ENCODE measurements at places on chromosomes 13 and 19.

GRCh38 chr19:2449019-2449418 is 7.7 kb downstream of the LMNB2 start:
- DNase-seq, result no peak

- DNase-seq, result no peak
Observed at GRCh38 chr19:18778826-18779495, 12.1 kb downstream of the COMP start.

GRCh38 chr13:90928109-90928508 is 419.4 kb upstream of the MIR17HG start:
- no peak for DNase-seq

- no peak for DNase-seq
Observed at GRCh38 chr19:51541458-51542357, 10.2 kb upstream of the SIGLEC6 start.

DNA sequence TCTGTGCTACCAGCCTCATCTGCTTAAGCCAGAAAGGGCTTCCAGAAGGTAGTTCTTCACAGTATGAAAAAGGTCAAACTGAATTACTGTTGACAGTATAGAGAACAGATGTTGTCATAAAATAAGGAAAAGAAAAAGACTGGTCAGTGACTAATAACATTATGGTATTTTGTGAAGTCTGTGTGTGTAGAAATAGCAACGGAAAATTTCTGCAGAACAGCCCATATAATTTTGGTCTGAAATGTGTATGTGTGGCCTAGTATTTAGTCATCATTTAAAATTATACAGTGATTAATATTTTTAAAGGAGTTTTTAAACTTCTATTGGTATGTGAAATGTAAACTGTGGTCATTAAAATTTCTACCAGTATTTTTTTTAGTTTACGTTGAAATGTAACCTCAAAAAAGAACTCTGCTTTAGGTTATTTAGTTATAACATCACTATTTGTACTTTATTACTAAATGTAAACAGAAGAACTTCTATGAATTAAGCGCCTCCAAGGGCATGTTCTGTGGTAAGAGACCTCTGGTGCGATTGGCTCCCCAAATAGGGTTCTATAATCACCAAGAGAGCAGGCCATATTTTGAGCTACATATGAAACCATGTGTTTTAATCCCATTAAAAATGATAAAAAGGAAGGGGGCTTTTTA is 3.3 kb upstream of the GPR183 start:
- DNase-seq, result no peak

DNA sequence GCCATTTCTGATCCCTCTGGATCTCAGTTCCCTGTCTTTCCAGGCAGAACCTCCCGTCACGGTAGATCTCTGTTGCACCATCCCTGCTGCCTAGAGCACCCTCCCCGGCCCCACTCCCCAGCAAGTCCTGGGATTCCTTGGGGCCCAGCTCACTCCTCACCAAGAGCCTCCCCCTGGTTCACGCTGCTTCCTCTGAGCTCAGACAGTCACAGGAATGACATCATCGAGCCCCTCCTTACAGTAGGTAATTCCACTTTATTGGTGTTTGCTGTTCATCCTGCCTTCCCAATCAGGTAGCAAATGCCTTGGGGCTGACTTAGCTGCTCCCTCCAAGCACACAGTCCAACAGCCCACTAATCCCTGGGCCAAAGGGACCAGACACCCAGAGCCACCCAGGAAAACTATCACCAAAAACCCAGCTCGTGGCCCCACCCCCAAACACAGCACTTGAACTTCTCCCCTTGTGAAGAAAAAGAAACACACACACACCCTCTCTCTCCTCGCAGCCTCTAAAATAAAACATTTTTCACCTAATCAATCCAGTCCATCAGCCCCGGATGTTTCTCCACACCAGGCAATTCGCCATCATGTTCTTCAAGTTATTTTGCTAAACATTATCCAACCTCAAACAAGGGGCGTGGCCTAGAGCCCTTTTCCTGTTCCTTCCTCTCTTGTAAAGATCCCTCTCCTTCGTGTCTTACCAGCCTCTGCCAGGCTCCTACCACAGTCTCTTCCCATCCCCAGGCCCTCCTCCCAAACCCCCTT is 2.5 kb downstream of the NAPA start:
- no peak for DNase-seq

DNA sequence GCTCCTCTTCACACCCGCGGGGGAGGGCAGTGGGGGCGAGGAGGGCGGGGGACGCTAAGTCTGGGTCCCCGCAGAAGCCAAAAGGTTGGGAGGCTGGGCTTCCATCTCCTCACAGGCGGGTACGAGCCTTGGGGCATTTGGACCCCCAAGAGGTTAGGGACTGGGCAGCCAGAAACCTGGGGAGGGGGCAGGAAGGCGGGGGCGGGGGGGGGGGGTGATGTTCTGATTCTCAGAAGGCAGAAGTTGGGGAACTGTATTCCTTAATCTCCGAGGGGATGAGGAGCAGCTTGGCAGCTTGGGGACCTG is 5.1 kb downstream of the BCL3 start:
- DNase-seq, result no peak

Data from GM10248 (cell line).